ENCODE measurements at places on chromosomes 3 and 15.

GRCh38 chr3:121740896-121741295 is 8.6 kb downstream of the GOLGB1 start:
- no peak for DNase-seq

- DNase-seq = no peak
Observed at GRCh38 chr3:103690536-103690935, 1255.7 kb downstream of the ZPLD1 start.

DNA sequence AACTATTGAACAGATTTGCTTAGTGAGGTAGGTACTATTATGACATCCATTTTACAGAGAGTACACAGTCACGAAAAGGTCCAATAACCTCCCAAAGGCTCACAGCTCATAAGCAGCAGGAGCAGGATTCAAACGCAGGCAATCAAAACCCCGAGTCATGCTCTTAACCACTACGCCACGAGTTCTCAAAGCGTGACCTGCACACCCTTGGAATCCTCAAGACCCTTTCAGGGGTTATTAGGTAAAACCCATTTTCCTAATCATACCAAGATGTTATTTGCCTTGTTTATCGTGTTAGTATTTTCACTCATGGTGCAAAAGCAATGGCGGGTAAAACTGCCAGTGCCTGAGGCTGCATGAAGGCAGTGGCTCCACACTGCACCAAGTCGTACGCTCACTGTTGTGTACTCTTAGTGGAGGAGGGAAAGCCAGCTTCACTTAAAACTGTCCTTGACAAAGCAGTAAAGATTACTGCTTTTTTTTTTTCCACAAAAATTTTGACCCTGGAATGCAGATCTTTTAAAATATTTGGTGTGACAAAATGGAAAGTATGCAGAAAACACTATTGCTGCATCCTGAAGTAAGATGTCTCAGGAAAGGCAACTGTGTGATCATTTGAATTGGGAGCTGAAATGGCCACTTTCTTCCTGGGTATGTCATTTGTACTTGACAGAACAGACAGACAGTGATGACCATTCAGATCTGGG is 96.1 kb downstream of the IGF2BP2 start:
- DNase-seq = no peak

- DNase-seq = peak; percentile 84
Observed at GRCh38 chr3:66483006-66483405, 17.8 kb downstream of the LRIG1 start.

DNA sequence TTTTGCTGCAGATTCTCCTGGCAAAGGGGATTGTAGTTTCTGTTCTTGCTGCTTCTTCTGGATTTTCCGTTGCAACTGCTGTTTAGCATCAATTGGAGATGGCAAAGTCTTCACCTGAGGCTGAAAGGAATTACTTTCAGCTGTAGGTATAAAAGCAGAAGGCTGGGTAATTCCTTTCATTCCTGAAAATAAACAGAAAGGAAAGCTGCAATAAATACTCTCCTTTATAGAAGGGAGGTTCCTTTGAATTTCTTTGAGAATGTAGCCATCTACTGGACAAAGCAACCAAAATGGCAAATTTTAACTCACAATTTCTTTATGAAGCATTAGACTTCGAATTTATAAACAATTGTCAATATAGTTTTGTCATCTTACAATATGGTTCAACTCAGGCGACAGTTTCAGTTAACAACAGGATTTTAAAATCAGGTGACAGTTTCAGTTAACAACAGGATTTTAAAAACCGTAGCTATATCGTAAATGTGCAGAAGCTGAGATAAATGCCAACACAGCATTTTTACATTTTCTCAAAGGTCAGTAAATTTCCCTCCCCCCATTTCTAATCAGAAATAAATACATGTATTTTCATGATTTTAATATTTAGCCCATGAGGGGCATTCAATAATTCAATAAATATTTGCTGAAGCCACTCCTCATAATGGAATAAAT is 104.9 kb upstream of the NEDD4 start:
- no peak for DNase-seq

GRCh38 chr3:166456286-166456685 is 619.1 kb upstream of the BCHE start:
- DNase-seq = no peak

All from amygdala (tissue), 56 donors.